ENCODE measurements at places on chromosomes 2 and 18.

- H3K36me3 ChIP-seq = no peaks in the 10 kb centered on the region
- no peaks in the 10 kb centered on the region for H3K4me1 ChIP-seq
- DNase-seq = no peak
- H3K4me3 ChIP-seq = no peak overlapping the region
Measured at GRCh38 chr2:235218486-235218907, 266.7 kb downstream of the SH3BP4 start.

DNA sequence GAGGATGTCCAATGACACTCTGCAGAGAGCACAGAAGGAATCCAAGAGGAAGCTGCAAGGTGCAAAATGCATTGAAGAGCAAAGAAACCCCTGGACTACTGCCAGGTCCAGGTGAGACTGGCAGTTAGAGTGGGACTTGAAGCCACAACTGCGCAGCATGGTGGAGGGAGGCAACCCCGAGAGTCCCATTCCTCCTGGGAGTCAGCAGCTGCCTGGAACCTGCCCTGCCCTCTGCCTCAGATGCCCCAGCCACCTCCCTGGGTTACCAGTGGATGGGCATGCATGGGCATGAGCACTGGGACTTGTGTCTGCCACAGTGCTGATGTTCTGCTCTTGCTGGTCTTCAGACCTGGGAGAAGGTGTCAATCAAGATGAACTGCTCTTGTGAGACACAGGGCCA is 43.2 kb downstream of the ANKMY1 start:
- H3K4me3 ChIP-seq = no peak overlapping the region
- peak overlapping the region; percentile 30 for H3K27ac ChIP-seq
- H3K36me3 ChIP-seq = peaks cover 12% of the 10 kb centered on the region
- H3K4me1 ChIP-seq = peaks cover 8% of the 10 kb centered on the region
- no peak for DNase-seq

DNA sequence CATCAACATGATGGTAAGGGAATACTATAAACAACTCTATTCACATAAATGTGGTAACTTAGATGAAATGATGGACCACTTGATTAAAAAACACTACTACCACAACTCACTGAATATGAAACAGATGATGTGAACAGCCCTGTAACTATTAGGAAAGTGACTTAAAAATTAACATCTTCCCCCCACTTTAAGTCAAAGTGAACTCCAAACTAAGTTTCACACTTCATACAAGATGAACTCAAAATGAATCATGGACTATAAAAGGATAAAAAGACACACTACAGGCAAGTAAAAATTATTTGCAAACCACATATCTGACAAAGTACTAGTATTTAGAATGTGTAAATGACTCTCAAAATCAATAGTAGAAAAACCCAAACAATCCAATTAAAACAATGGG is 71.6 kb downstream of the ZAP70 start:
- no peak for DNase-seq
- no peak overlapping the region for H3K4me3 ChIP-seq
- H3K36me3 ChIP-seq = peaks cover 7% of the 10 kb centered on the region

- H3K4me1 ChIP-seq = peaks cover 41% of the 10 kb centered on the region
- peak overlapping the region; percentile 69 for H3K27ac ChIP-seq
- H3K27me3 ChIP-seq = no peaks in the 10 kb centered on the region
- no peak for DNase-seq
Measured at GRCh38 chr2:195562570-195563566, 94.2 kb upstream of the SLC39A10 start.

- no peaks in the 10 kb centered on the region for H3K36me3 ChIP-seq
- DNase-seq = no peak
- no peak overlapping the region for H3K4me3 ChIP-seq
- H3K4me1 ChIP-seq = no peaks in the 10 kb centered on the region
- no peaks in the 10 kb centered on the region for H3K27me3 ChIP-seq
- H3K27ac ChIP-seq = no peak overlapping the region
Measured at GRCh38 chr2:191435141-191435540, 189.9 kb downstream of the MYO1B start.
